ENCODE measurements at places on chromosomes 4 and X.

GRCh38 chr4:80124246-80125211 lies 51.5 kb upstream of the ANTXR2 start:
- no peak for DNase-seq

GRCh38 chrX:18885328-18886004 lies 98.4 kb downstream of the PHKA2 start:
- DNase-seq: no peak

DNA sequence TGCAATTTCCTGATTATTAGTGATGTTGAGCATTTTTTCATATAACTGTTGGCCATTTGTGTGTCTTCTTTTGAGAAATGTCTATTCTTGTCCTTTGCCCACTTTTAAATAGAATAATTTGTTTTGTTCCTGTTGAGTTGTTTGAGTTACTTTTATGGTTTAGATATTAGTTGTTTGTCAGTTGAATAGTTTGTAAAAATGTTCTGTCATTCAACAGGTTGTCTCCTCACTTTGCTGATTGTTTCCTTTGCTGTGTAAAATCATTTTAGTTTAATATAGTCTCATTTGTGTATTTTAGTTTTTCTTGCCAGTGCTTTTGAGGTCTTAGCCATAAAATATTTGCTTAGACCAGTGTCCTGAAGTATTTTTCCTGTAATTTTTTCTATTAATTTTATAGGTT lies 181.8 kb upstream of the GLRA2 start:
- DNase-seq: no peak

- DNase-seq: no peak
These were observed 133.2 kb downstream of the NLGN4X start for GRCh38 chrX:6095469-6095868.

- no peak for DNase-seq
These were observed 481.7 kb upstream of the ATOH1 start for GRCh38 chr4:93346840-93347239.

DNA sequence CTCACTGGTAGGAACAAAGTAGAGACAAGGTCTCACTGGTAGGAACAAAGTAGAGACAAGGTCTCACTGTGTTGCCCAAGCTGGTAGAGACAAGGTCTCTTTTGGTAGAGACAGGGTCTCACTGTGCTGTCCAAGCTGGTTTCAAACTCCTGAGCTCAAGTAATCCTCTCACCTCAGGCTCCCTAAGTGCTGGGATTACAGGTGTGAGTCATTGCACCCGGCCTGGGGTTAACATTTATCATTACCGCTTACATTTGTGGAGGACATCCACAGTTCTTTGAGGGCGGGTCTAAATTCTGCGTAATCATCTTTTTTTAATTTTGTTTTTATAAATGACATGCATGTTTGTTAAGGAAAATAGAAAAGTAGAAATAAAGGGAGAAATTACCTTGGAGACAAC lies 12.0 kb downstream of the RAB33B start:
- DNase-seq: no peak

DNA sequence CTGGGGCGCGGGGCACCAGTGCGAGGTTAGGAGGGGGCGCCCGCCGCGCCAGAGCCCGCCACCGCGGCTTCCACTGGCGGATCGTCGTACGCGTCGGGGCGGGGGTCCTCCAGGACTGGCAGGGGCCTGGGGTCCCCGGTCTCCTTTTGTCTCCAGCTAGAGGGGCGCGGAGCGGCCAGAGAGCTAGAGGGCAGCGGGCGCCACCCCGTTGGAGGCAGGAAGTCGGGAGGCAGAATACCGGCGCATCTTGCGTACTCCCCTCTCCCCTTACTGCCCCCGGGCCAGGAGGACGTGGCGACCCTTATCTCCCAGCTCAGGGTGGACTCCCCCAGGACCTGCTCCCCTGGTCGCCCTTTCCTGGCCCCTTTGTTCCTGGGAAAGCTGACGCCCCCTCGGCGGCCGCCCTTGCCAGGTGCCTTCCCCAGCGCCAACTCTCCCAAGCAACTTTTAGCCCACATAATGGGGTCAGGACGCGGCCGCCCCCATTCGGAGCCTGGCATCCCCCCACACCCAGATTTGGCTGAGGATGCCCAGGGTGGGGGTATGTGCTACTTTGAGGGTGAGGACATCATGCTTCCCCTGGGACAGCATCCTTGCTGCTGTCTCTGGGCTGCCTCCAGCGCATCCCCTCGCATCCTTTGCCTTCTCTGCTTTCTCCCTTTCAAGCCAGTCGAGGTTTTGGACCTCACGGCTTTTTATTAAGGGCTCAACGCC lies 933 bp downstream of the CNKSR2 start:
- peak; percentile 2 for DNase-seq

- no peak for DNase-seq
These were observed 11.0 kb upstream of the OTC start for GRCh38 chrX:38341442-38341841.

GRCh38 chr4:94408549-94409374 lies 43.0 kb upstream of the PDLIM5 start:
- no peak for DNase-seq

- DNase-seq: no peak
These were observed 34.4 kb downstream of the HPF1 start for GRCh38 chr4:169723207-169723965.

GRCh38 chr4:101253121-101253520 lies 94.2 kb downstream of the PPP3CA start:
- DNase-seq: no peak

DNA sequence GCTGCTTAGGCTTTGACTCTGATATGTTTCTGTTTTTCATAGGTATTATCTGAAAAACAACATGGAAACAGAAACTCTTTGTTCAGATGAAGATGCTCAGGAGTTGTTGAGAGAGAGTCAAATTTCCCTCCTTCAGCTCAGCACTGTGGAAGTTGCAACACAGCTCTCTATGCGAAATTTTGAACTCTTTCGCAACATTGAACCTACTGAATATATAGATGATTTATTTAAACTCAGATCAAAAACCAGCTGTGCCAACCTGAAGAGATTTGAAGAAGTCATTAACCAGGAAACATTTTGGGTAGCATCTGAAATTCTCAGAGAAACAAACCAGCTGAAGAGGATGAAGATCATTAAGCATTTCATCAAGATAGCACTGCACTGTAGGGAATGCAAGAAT lies 238.6 kb downstream of the RAPGEF2 start:
- DNase-seq: no peak

All from activated naive CD4-positive, alpha-beta T cell treated with Interleukin-2 at 50 U/mL for 16 hours (primary cell).